Cerebellar nuclear complex (tissue), 1 donor: ENCODE measurements at places on chromosomes 2 and 18.

DNA sequence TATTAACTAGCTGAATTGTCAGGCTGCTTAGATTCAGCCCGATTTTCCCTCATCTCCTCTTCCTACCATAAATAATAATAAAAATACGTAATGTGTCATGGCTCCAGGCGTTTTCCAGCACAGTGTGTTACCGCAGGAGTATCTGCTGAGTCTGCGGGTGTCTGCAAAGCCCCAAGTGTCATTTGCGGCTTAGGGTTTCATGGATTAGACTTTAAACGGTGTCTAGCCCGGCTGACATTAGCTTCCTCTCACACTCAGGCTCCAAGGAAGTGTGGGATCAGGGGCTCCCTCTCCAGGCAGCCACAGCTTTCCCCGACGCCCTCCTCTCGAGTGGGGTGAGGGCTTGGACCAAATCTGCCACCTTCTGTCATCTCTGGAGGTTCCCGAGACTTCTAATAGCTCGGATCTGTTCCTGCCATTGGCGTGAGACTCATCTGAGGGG, 14.1 kb upstream of the HOXD1 start:
- no peak for DNase-seq

GRCh38 chr2:6968319-6969100, 51.3 kb downstream of the RNF144A start:
- no peak for DNase-seq

GRCh38 chr2:140542627-140543026, 1588.2 kb downstream of the LRP1B start:
- DNase-seq, result no peak

GRCh38 chr2:48448274-48449061, 81.5 kb upstream of the STON1 start:
- no peak for DNase-seq

DNA sequence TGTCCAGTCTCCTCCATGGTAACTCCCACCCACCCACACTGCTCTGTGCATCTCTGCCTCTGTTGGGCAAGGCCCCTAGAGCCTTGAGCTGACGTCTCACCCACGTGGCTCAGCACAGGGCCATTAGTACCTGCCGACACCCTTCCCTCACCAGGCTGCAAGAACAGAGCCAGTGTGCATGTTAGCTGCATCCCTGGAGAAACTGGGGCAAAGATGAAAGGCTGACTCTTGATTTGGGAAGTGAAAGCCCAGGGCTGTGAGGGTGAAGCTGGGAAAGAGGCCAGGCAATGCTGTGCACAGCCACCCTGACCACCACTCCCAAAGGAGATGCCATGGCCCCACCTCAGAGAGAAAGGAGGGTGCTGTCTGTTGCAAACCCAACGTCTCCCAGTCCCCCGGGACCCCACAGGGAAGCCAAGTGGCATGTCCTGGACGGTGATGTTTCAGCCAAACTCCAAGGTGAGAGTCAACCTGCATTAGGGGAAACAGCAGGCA, 20.0 kb upstream of the HPCAL1 start:
- DNase-seq, result no peak

DNA sequence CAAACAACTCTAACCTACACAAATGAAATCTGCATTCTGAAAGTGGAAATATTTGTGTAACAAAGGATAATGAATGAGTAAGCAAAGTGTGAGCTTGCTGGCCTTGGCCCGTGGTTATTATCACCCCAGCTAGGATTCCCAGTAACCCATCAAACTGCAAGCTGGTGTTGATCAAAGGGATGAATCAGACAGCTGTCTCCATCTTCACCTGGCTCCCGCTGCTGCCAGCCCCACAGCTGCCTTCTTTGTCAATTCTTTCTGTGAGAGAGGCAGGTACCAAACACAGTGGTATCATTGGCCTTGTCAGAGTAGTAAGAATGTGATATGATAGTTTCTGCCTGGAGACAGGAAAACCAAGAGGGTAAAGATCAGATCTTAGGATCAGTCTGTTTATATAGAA, 25.2 kb upstream of the RGPD4 start:
- DNase-seq, result no peak

DNA sequence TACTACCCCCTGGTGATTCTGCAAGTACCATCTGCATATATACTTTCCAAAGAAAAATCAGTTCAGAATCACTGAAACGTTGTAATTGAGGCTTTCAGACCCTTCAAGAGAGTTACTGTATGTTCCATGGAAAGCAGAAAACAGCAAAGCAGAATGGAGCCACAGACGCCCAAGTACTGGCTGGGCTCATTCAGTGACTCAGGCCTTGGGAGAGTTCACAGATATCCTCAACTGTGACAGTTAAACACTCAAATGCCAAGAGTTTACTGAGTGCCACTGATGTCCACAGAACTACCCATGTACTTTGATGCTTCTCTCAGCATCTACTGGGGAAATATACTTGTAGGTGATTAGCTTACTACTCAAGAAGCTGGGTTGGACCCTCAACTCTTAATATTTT, 303.4 kb downstream of the TCF4 start:
- no peak for DNase-seq

GRCh38 chr2:133346654-133347053, 221.6 kb downstream of the NCKAP5 start:
- no peak for DNase-seq
